ENCODE measurements at places on chromosomes 4 and X. TPM values are rescaled to one million over a fixed set of nuclear protein-coding genes. Genes with fewer than 3 reads are reported as not detected.

- no peak for DNase-seq
Observed at GRCh38 chr4:125125276-125125675, 189.5 kb upstream of the FAT4 start.

DNA sequence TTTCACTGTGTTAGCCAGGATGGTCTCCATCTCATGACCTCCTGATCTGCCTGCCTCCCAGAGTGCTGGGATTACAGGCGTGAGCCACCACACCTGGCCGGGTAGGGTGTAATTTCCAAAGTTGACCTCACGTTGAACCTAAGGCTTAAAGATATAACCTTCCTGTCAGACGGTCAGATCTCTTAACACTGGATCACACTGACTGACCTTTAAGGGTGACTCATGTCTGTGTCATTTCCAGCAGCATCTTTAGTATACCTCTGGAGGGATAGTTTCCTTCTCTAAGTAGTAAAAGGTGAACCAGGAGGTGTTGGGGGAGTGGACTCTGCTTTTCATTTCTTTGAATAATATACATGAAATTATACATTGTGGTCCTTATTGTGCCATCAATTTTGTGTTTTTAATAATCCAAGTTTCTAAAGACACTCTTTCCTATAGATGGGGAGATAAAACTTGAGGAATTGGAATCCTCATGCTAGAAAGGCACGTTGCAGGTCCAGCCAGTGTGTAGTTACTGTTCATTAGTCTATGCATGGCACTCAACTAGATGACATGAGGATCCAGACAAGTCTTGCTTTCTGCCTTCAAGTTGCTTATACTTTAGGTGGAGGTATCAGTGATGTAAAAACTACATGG is 45.7 kb downstream of the ARHGAP10 start:
- no peak for DNase-seq

GBA3 gene
- not detected for polyA plus RNA-seq

- no peak for DNase-seq
Observed at GRCh38 chrX:43566170-43566569, 89.9 kb upstream of the MAOA start.

DNA sequence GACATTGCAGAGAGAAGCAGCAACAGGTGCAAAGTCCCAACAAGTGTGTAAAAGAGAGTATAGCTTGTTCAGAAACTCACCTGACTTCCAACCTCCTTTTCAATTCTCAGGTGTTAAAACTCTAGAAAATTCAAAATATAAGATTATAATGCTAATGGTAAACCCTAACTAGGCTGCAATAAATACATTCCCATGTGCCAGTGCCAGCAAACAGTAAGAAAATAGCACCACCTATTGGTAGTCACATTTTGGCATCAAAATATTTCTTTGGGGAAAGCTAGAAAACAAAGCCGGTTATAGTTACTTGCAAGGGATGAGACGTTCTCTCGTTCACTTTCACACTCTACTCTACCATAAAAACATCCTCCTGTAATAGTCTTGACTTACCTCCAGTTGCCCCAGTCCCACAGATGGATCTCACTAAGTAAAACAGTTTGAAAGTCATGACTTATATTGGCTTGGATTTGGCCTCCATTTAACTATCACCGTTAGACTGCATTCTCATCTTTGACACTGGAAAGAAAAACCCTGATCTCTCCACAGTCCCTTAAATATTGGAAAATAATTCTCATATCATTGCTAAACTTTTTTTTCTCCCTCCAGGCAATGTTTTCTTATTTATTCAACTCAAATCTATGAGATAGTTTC is 9.6 kb downstream of the BMP3 start:
- peak; percentile 45 for DNase-seq

- peak; percentile 13 for DNase-seq
Observed at GRCh38 chr4:169361756-169362155, 91.0 kb upstream of the SH3RF1 start.

- DNase-seq, result no peak
Observed at GRCh38 chrX:17944833-17945497, 83.9 kb upstream of the RAI2 start.

CRLF2 gene
- polyA plus RNA-seq, result 0.06 TPM

UGT2B11 gene
- polyA plus RNA-seq, result not detected
